ENCODE measurements at places on chromosomes 2 and 18. TPM values are rescaled to one million over a fixed set of nuclear protein-coding genes. Genes with fewer than 3 reads are reported as not detected.

The AGBL5 gene
- total RNA-seq = 31.3 TPM

The TUBA3E gene
- 0.66 TPM for total RNA-seq

The CAPN13 gene
- 0.94 TPM for total RNA-seq

The ASB18 gene
- not detected for total RNA-seq

The ANKRD53 gene
- 0.73 TPM for total RNA-seq

The GAD1 gene
- 0.47 TPM for total RNA-seq

The RFTN2 gene
- total RNA-seq = 1.0 TPM

DNA sequence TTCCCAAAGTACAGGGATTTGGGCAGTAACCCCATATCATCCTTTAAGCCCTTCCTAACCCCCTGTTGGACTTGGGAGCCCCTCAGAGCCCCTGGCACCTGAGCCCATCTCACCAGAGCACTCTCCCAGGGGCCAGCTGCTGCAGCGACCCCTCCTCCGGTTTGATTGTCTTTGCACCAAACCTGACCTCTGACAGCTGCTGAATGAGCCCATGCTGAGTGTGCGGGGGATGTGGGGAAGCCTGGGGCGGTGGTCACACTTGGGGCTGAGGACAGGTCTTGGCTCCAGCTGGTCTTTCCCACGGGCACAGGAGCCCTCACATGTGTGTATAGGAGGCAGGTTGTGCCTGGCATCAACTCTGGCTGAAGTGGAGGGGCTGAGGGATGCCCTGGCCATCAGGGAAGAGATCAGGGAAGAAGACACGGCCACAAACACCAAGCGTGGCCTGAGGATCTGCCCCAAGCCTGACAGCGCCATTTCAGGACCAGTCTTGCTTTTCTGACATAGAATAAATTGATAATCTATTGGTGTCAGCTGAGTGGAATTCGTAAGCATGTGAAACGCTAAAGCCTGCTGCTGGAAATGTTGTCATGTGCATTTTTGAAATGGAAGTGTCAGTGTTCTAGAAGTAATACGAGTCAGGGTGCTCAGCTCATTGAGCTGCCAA is 102.4 kb downstream of the ACKR3 start:
- no peak for DNase-seq

- no peak for DNase-seq
These were observed 1354.8 kb upstream of the CDH2 start for GRCh38 chr18:29531746-29532145.

GRCh38 chr2:29583104-29583503 is 338.3 kb downstream of the ALK start:
- DNase-seq = no peak

GRCh38 chr18:22632191-22632590 is 214.5 kb upstream of the CTAGE1 start:
- DNase-seq = no peak

- DNase-seq = no peak
These were observed 762 bp downstream of the VPS4B start for GRCh38 chr18:63421514-63421913.

DNA sequence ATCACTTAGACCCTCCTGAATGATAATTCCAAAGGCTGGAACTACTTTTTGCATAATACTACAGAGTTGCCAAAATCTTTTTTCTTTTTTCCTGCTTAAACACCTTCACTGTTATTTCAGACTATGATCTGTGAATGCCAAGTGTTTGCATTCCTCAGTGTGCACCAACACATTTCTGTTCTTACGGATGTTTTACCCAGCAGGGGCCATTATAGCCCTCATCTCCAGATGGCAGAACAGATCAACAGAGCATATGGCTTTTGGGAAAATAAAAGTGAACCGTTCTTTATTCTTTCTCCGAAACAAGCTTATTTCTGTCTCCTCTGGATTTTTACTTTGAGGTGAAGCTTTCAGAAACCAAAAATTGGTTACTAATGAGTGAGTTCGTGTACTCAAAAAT is 1226.6 kb upstream of the FAM98A start:
- DNase-seq = no peak

DNA sequence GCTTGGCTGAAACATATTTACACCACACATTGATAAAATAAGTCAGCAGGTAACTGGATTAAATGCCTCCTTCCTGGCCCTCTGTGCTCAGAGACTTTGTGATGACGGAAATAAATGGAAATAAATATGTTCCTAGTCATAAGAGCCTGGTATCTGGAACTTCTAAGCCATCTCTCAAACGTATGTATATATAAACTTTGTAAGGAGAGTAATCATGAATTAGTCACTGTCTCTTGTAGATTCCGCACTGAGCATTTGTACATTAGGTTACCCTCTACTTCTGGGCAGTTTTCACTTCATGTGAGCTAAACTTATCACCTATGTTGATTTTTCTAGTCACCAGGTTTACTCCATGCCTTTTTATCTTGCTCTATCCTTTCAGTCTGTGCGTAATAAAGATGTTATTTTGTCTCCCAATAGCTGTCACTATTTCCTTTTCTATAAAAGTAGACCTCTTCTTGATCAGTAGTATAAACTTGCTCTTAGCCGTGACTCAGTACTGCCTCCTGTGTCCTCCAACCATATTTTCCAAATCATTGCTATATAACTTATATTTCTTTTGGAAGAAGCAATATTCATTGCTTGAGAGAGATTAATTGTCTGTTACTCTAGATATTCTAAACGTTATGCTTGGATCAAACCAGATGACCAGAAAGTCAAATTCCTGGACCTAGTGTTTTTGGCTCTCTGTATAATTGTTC is 53.2 kb downstream of the FEZ2 start:
- no peak for DNase-seq

DNA sequence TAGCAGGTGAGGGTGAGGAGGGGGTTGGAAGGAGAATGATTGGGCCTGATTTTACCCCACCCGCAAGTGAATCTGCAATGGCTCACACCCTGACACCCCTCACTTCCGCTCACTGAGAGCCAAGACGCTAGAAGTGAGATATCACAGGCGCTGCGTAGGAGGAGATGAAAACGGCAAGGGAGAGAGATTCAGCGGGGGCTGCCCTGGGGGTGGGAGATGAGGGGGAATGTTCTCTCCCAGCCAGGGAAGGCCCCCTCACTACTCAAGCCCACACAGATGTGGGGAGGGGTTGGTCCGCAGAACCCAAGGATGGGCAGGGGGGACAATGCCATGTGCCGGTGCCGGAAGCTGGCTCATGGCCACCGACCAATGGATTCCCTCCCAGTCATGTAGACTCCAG is 32.9 kb downstream of the LOXHD1 start:
- DNase-seq = no peak

GRCh38 chr2:205915130-205915524 is 170.8 kb downstream of the INO80D start:
- DNase-seq = no peak

GRCh38 chr2:101613056-101613704 is 84.3 kb upstream of the MAP4K4 start:
- no peak for DNase-seq

GRCh38 chr18:3170441-3171161 is 49.2 kb downstream of the MYOM1 start:
- no peak for DNase-seq

- DNase-seq = no peak
These were observed 143.2 kb downstream of the TMEFF2 start for GRCh38 chr2:192051533-192051932.

- DNase-seq = no peak
These were observed 26.2 kb upstream of the SPOPL start for GRCh38 chr2:138475277-138475776.

- peak; percentile 21 for DNase-seq
These were observed 58.9 kb upstream of the GATA6 start for GRCh38 chr18:22110461-22110924.

- no peak for DNase-seq
These were observed 60.5 kb upstream of the KLF7 start for GRCh38 chr2:207226243-207226642.

DNA sequence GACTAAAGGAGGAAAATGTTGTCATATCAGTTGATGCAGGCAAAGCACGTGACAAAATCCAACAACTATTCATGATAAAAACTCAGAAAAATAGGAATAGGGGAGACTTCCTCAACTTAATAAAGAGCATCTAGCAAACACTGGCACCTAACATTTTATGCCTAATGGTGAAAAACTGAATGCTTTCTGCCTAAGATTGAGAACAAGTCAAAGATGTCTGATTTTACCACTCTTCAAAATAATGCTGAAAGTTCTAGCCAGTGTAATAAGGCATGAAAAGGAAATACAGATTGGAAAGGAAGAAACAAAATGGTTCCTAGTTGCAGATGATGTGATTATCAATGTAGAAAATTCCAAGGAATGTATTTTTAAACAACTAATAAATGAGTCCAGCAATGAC is 58.4 kb downstream of the SMAD4 start:
- no peak for DNase-seq

DNA sequence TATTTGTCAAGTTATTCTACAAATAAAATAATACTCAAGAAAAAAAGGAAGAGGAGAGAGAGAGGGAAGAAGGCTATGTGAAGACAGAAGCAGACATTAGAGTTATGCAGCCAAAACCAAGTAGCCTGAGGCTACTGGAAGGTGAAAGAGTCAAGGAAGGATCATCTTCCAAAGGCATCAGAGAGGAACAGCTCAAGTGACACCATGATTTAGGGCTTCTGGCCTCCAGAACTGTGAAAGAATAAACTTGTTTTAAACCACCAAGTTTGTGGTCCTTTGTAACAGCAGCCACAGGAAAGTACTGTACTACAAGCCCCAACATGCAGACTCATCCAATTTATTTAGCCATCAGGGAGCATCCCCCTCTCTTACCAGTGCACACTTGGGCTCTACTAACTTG is 788.5 kb upstream of the LRRTM1 start:
- DNase-seq = no peak

DNA sequence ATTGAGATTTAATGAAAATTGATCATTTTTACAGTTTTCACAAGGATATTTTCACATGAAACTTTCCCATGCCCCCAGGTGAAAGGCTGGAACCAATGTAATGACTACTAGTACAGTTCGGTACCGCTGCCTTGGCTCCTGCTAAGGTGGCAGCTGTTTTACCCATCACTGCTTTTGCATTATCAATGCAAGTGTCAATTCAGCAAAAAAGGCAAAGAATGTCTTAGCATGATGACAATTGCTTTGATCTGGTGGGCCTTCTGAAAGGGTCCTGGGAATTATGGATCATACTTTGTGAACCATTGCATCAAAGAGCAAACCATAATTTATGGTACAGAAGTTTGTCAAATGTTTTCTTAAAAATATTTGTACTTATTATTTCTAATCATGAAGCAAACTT is 107.2 kb downstream of the KYNU start:
- no peak for DNase-seq

All from GM23338 (cell line).